OCI-M1 (cell line): ENCODE measurements at places on chromosomes 13 and 19.

DNA sequence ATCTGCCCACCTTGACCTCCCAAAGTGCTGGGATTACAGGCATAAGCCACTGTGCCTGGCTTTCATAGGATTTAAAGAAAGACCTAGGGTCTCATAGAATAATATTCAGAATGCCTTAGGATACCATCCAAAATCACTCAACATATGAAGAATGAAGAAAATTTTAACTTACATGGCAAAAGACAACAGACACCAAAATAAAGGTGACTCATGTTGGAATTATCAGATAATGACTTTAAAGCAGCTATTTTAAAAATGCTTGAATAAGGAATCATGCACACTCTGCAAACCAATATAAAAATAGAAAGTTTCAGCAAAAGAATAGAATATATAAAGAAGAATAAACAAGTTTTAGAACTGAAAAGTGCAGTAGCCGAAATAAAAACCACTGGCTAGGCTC lies 29.3 kb downstream of the ZNF566 start:
- no peak for DNase-seq

GRCh38 chr19:29479941-29480340 lies 45.9 kb upstream of the VSTM2B start:
- DNase-seq, result no peak

- DNase-seq, result no peak
Observed at GRCh38 chr19:23481043-23481442, 85.8 kb upstream of the ZNF91 start.

DNA sequence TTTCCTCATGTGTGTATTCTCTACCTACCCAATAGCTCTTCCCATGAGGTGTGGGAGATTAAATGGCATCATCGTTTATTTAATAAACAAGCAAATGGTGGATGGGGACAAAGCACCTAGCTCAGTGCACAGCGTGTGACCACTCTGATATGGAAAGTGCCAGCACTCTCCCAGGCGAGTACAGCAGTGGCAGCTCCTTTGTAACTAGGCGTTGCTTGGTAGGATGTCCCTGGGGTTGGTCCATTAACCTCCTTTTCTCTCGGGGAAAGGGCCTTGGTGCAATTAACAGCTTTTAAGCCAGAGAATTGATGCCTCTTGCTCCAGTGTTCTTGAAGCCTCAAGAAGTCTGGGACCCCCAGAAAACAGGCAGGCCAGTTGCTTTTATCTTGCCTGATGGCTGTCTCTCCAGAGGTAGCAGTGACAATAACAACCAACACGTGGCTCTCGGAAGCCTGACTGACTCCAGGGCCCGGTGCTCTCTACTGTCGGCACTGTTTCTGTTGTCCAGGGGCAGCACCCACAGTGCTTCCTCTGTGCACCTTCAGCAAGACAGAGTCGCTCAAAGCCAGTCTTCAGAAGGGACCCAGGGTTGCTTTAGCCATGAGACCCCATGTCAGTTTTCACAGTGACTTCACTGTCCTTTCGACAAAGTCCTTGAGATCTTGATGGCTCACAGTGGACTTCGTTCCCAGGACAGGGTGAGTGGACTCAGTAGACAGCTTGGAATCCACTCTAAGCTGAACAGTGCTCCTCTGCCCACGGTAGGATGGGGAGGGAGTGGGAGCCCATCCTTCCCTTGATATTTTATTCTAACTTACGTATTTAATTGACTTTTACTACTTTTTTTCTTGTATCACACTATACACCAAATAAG lies 33.9 kb upstream of the NPAS1 start:
- no peak for DNase-seq

GRCh38 chr19:51295382-51296126 lies 15.9 kb upstream of the IGLON5 start:
- no peak for DNase-seq

- no peak for DNase-seq
Observed at GRCh38 chr13:64029343-64030093, 2613.9 kb upstream of the PCDH20 start.

- no peak for DNase-seq
Observed at GRCh38 chr13:51240958-51241357, 18.8 kb downstream of the FAM124A start.

DNA sequence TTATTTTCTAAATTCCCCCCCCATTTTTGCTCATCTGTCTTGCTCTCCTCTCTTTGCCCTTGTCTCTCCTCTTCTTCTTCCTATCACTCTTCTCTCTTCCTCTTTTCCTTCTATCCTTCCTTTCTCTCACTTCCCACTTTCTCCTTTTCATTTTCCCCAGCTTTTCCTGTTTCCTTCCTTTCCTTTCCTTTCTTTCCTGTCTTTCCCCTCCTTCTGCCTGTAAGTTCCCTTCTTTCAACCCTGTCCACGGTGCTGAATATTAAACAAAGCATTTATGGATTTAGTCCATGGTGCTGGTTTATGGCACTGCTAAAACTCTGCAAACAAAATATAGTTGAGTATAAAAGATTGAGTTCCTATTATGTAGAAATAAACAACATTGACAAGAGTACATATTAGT lies 27.6 kb downstream of the SCEL start:
- peak; percentile 19 for DNase-seq

GRCh38 chr13:37752146-37752545 lies 117.4 kb downstream of the TRPC4 start:
- no peak for DNase-seq

- peak; percentile 75 for DNase-seq
Observed at GRCh38 chr19:51799774-51800472, 5.0 kb downstream of the FPR3 start.

- no peak for DNase-seq
Observed at GRCh38 chr19:38006361-38007045, 99.5 kb downstream of the SIPA1L3 start.

GRCh38 chr19:45883586-45883880 lies 2.4 kb downstream of the IRF2BP1 start:
- DNase-seq, result no peak

DNA sequence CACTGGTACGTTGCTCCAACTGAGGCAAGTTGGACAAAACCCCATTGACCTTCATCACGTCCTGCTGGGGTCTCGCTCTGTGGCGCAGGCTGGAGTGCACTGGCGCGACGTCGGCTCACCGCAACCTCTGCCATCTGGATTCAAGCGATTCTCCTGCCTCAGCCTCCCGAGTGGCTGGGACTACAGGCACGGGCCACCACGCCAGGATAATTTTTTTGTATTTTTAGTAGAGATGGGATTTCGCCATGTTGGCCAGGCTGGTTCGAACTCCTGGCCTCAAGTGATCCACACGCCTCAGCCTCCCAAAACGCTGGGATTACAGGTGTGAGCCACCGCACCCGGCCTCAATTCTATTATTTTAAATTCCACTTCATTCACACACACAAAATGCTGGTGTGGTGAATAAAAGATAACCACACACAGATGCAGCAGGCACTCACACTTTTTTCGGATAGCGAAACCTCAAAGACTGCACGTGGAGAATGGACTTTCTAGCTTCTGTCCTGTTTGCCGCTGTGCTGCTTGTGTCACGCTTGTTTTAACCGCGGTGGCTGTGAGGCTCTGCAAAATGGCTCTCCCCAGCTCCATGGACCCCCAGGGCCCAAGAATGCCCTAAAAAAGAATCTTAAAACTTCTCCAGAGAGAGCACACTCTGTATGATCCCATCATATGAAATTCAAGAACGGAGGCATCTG lies 58.4 kb downstream of the COL4A1 start:
- no peak for DNase-seq

DNA sequence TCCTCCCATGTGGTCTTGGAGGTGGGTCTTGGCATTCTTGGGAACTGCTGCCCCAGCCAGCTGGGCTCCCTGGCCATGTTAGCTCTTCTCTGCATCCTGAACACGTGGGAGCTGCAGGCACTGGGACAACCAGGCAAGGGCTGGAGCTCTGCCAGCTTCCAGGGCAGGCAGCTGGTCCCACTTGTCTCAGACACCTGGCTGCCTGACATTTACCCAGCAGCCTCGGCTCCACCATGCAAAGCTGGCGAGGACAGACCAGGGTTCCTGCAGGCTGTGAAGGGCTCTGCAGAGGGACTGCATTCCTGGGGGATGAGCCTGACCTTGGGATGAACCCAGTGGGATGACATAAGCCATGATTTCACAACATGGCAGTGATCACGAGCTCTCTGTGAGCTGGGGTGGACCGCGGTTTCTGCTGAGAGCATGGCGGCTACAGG lies 99.0 kb upstream of the TSHZ3 start:
- no peak for DNase-seq

DNA sequence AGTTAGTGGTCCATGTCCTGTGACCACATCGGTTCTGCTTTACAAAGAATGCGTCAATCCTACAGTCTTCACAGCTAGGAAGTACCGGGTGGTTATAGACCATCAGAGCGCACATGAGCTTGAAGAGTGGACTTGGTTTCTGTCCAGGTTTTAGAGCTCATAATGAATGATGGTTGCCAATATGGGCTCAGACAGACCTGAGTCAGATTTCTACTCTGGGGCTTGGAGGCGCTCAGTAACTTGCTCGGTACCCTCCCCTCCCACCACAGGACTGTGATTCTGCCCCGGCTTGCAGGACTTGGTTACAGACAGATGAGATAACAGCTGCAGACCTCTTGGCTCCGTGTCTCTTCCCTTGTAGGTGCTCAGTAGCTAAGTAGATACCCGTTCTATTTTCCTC lies 284.7 kb downstream of the TSHZ3 start:
- DNase-seq, result no peak

DNA sequence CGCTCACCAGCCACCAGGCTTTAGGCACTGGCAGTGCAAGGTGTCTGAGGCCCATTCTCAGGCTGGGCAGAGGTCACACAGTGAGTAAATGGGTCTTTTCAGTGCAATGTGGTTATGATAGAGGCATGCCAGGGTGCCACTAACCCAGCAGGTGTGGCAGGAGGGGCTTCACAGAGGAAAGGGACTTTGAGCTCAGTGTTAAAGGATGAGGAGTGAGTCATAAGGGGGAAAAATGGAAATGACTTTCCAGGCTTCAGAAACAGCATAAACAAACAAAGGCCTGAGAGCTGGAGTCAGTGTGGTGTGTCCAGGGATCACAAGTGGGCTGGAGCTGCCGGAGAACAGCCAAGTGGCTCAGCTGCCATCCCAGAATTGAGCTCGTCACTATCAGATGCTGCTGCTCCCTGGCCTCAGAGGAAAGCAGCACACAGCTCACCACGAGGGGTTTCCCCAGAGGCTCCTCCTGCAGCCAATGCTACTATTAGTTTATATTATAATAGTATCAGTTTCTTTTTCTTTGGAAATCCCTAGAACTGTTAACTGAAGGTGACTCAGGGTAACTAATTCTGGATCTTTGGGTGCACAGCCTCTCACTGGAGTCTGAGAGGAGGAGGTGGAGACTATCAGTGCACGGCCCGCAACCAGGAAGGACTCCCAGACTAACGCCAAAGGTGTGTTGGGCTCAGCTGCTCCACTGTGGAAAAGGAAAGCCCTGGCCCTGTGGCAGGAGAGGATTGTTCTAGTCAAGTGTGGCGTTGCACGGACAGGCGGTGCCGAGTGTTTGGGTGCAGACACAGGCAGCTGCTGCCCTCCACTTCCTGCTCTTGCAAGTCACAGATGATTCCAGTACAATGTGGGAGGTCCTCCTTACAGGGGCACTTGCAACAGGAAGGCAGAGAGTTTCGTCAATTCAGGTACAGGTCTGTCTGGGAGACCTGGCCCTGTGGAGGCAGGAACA lies 39.5 kb downstream of the DHRS12 start:
- DNase-seq, result no peak

DNA sequence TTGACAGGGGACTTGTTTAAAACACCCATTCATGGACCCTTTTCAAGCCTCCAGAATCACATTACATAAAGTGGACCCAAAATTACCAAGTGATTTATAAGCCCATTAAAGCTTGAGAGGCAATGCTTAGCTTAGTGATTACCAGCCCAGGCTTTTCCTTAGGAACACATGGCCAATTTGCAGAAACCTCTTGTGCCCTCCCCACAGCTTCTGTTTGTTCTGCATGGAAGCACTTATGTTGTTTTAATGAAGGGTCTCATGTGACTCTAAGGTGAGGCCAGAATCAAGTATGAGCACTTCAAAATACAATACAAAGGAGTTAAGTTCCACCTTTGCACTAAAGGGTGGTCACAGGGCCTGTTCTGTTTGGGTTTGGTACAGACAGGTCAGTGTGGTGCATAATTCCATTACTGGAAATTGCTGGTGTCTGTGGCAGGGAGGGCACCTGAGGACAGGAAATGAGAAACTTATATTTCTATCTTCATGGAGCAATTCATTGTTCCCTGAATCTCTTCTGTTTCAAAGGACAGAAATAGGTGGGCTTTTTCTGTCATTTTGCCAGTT lies 15.3 kb downstream of the ZNF486 start:
- DNase-seq, result no peak

- no peak for DNase-seq
Observed at GRCh38 chr13:27980280-27980998, 8.1 kb downstream of the URAD start.

GRCh38 chr13:65217471-65217995 lies 2012.6 kb downstream of the PCDH9 start:
- no peak for DNase-seq

- DNase-seq, result no peak
Observed at GRCh38 chr13:65977525-65977924, 1252.6 kb downstream of the PCDH9 start.

DNA sequence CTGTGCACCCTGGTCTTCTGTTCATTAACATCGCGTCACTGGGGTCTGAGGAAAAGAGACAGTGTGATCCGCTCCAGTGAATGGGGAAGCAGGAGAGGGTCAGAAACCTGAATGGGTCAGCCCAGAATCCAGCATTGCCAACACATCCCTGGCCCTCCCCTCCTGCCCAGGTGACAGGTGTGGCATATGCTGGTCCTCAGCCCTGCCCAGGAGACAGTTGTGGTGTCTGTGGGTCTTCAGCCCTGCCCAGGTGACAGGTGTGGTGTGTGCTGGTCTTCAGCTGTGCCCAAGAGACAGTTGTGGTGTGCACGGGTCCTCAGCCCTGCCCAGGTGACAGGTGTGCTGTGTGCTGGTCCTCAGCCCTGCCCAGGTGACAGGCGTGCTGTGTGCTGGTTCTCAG lies 8.0 kb downstream of the TFDP1 start:
- no peak for DNase-seq

DNA sequence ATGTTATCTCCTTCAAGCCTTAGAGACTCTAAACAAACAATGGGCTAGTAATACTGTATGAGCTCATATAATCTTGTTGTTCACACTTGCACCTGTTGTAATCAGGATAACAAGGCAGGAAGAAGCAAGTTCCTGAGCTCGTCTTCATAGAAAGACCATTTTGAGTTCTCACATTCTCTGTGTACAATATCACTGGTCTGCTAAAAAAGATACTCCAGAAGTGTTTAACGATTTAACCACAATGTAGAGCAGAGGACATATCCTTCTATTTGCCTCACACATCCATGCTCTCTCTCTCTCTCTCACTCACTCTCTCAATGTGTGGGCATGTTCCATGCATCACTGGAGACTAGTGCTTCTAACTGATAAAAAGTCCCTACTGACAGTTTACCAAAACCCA lies 122.9 kb downstream of the MIPEP start:
- DNase-seq, result no peak
